NCI-H524 treated with DMSO at 0.1 percent for 48 hours (cell line): ENCODE measurements at places on chromosomes 12 and 14.

- no peak for DNase-seq
Observed at GRCh38 chr12:14635776-14636175, 60.6 kb downstream of the GUCY2C start.

DNA sequence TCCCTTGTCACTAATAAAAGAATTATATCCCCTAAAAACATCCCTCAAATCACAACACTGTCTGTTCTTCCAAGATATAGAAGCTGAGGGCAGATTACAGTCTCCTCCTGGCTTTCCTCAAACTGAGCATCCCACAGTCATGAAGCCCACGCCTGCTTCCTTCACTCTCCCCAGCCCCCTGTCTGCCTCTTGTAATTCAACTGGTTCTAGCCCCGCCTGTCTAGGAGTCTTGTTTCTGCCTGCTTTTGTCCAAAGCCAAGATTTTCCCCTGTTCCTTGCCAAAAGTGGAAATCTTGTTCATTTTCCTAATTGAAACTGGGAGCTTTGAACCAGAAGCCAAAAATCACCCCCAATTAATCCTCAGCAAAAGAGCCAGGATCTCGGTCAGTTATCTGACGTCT is 35.9 kb upstream of the PWP1 start:
- DNase-seq: no peak

GRCh38 chr14:89171168-89171567 is 245.9 kb downstream of the FOXN3 start:
- no peak for DNase-seq

DNA sequence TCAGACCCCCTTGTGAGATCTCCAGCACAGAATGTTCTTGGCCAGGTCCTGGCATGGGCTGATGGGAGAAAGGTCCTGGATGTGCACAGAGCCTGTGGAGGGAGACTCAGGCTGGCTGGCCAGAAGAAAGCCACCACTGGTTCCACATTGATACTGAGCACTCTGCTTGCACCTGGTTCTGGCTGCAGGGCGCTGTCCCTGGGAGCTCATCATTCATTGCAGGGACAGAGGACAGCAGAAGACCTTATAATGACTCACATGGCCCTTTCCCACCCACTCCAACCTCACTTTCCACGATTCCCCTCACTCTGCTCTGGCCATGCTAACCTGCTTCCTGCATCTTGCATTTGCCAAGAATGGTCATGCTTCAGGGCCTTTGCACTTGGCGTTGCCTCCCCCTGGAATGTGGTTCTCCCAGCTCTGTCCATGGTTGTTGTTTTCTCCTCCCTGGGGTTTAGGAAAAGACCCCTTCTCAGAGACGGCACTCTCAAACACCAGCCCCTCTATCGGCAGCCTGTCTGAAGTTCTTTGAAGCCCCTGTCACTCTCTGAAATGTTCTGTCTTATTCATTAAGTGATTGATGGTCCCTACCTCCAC is 10.3 kb downstream of the KRT7 start:
- no peak for DNase-seq

GRCh38 chr12:78470354-78471195 is 394.0 kb upstream of the SYT1 start:
- DNase-seq: peak; percentile 76

DNA sequence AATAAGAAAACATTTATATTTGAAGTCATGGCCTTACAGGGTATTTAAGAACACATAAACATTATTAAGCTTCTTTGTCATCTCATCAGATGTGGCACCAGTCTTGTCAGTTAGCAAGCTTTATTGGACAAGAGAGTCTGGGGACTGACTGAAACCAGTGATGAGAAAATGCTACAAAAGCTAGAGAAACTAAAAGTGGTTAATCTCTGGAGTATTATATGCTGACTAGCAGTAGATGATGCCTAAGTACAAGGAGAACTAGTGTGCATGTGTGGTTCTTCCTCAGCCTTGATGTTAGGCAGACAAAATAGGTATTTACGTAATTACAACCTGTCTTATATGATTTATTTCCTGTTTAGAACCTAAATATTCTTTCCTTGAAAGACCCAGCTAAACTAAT is 176.5 kb downstream of the CPNE8 start:
- no peak for DNase-seq

GRCh38 chr12:131372171-131372475 is 338.8 kb upstream of the SFSWAP start:
- no peak for DNase-seq

- DNase-seq: no peak
Observed at GRCh38 chr12:65776994-65777393, 47.3 kb upstream of the HMGA2 start.

GRCh38 chr14:99047441-99048031 is 224.5 kb downstream of the BCL11B start:
- no peak for DNase-seq

DNA sequence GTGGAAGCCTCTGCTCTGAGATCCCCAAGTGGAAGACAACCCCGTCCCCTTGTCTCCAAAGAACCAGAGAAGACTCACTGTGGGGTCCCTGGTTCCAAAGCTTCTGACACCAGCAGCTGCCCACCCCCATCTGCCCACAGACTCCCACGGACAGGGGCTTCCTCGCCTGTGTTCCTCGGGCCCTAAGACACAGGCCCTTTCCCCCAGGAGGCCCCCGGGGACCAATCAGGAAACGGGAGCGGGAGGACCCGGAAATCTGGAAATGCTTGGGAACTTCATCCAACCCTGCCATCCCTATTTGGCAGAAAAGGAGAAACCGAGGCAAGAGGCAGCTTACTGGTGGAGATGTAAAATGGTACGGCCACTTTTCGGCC is 113.1 kb downstream of the NCOR2 start:
- DNase-seq: no peak

DNA sequence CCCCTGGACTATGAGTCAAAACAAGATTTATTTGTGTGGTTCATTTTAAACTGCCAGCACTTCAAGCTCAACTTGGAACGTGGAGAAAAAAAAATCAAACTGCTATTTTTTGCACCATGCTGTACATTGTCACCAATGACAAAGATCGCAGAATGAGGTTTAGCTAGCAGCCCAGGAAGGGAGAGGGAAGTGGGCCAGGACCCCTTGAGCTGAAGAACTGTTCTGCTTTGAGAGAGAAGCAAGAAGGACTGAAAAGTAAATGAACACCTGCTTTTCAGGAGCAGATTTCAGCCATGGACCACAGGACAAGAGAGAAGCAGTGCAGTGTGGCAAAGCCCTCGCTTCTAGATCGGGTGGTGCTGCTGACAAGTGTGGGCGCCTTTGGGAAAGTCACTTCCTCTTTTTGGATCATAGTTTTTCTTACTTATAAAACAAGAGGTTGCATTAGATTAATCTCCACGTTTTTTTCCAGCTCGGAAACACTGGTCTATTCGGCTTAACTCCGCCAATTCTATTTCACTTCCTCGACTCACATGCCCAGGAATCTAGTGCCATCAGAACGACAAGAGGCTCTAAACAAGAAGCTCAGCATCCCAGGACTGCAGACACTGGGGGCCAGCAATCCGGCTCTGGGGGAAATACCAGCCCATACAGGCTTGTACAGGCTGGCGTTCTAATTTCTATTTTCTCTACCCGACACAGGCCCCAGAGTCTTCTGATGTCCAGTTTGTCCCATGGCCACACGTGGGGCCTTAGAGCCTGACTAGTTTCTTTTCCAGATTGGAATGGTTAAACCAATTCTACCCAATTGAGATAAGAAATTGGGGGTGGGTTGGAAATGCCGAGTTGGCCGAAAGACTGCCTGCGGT is 129.9 kb downstream of the CRACR2A start:
- DNase-seq: no peak
